ENCODE measurements at places on chromosomes 1 and 21. TPM values are rescaled to one million over a fixed set of nuclear protein-coding genes. Genes with fewer than 3 reads are reported as not detected.

The KCNC4 gene
- polyA plus RNA-seq: 6.7 TPM

DNA sequence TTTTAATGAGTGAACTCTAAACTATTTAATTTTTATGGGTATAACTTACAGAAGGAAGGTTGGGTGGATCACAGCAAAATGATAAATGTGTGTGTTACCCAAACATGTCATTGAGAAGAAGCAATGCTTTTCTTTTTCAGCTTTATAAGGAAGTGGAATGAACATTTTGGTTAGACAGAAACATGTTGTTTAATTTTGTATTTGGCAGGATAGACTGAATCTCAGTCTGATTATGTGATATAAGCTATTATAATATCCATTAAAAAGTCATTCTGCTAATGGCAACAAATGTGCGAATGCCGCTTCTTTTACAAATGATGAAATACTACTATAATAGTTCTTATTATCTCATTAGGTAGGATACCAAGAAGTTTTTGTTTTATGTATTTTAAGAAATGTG is 281.9 kb upstream of the ZRANB2 start:
- no peak overlapping the region for H3K27ac ChIP-seq
- no peak for DNase-seq
- no peaks in the 10 kb centered on the region for H3K4me1 ChIP-seq
- H3K27me3 ChIP-seq: no peaks in the 10 kb centered on the region
- H3K4me3 ChIP-seq: no peak overlapping the region

DNA sequence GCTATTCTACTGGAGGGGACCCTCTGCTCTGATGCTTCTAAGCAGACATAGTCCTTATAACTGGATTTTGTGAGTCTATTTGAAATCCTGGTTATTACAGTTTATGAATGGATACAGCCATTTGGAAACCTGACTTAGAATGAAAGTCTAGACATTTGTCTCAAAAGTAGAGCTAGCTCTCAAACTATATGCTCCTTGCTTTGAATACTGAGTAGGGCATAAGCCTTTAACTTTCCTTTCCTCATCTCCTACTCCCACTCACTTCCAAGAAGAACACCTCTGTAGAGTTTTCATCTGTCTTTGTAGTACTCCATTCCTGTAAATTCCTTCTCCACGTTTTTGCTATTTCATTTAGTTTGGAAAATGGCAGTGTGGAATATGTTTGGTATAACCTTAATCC is 9.0 kb upstream of the ARID1A start:
- H3K4me3 ChIP-seq: no peak overlapping the region
- H3K27ac ChIP-seq: no peak overlapping the region
- no peaks in the 10 kb centered on the region for H3K36me3 ChIP-seq

The ANGPTL7 gene
- polyA plus RNA-seq: not detected

The PEX19 gene
- 22.8 TPM for polyA plus RNA-seq

The IGSF5 gene
- polyA plus RNA-seq: not detected

- H3K27me3 ChIP-seq: no peaks in the 10 kb centered on the region
- H3K4me1 ChIP-seq: no peaks in the 10 kb centered on the region
- DNase-seq: no peak
- H3K4me3 ChIP-seq: no peak overlapping the region
Observed at GRCh38 chr1:17561561-17561985, 22.1 kb downstream of the ARHGEF10L start.
